ENCODE measurements at places on chromosomes 1 and 21.

DNA sequence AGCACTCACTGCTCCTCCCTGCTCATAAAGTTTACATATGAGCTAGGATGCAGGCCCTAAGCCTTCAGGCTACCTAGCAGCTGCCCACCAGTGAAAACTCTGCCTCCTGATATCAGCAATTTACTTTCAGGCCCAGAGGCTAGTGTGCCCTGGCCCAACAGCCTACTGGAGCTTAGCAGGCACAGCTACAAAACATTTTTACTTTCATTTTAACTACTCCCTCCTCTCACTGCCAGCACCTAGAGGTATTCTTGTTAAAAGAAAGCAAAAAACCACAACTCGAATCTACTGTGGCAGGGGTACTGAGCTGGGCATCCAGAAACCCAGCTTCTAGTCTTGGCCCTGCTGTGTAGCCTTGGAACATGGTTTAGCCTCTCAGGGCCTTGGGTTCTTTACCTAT lies 5.8 kb upstream of the LORICRIN start:
- no peak for DNase-seq

- no peak for DNase-seq
Observed at GRCh38 chr1:63523738-63524137, 413 bp downstream of the EFCAB7 start.

DNA sequence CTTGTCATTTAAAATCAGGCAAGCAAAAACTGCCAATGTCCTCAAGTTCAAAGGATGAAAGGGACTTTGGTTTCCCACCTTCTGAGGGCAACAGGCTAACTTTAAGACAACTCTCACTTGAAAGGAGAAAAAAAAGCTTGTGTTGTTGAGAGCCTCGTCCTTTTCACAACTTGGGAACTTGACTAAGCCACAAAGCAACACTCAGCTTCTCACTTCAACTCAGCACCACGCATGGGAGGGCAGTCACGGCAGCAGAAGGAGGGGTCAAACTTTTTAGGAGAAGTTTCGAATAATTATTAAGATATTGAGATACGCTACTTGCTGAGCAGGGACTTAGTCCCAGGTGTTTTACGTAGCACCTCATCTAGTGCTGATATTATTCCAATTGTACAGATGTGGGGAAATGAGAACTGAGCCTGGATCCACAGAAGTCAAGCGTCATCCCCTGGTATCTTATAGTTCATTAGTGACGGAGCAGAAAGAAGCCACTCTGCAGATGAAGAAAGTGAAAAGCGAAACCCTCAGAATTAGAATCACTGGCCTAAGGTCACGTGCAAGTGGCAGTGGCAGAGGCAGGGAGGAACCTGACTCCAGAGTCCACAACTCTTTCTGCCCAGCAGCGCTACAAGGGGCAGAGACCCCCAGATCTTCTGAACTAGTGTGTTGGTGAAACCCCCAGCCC lies 83.6 kb downstream of the JAK1 start:
- DNase-seq, result no peak

- no peak for DNase-seq
Observed at GRCh38 chr1:203311368-203312301, 6.3 kb downstream of the BTG2 start.

DNA sequence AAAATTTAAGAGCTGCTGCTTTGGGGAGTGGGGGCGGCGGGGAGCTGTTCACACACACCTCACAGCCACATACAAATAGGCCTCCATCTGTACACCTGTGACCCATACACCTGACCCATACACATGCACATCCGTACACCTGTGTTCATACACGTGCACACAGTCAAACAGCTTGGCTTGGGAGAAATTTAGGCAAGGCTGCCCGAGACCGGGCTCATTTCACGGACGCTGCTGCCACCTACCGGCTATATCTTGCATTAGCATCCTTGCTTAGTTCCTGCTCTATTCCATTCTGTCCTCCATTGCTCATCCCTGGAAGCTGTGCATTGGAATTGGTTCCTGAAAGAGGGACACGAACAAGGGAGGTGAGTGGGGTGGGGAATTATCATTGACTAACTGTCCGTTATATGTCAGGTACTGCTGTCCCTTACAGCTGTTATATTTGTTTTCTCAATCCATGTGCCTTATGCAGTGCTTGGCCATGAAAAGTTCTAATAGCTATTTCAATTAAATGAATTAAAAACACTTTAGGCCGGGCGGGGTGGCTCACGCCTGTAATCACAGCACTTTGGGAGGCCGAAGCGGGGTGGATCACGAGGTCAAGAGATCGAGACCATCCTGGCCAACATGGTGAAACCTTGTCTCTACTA lies 37.1 kb upstream of the EPB41 start:
- DNase-seq, result peak; percentile 82

- no peak for DNase-seq
Observed at GRCh38 chr1:165490175-165490574, 45.2 kb upstream of the RXRG start.

GRCh38 chr1:201761178-201761577 lies 67.8 kb upstream of the IPO9 start:
- no peak for DNase-seq

GRCh38 chr1:31295874-31296485 lies 608 bp downstream of the SNRNP40 start:
- no peak for DNase-seq

DNA sequence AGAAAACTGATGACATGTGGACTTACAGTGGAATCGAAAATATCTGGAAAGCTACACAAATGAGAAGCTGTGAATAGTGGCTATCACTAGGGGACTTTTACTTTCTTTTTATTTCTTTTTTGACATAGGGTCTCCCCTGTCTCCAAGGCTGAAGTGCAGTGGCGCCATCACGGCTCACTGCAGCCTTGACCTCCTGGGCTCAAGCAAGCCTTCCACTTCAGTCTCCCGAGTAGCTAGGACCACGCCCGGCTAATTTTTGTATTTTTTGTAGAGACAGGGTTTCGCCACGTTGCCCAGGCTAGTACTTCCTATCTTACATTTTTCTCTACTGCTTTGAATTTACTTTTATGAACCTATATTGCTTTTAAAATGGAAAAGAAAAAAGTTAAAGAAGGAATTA lies 10.5 kb downstream of the TMEM35B start:
- no peak for DNase-seq

GRCh38 chr1:10245674-10246073 lies 35.3 kb downstream of the KIF1B start:
- DNase-seq, result no peak

DNA sequence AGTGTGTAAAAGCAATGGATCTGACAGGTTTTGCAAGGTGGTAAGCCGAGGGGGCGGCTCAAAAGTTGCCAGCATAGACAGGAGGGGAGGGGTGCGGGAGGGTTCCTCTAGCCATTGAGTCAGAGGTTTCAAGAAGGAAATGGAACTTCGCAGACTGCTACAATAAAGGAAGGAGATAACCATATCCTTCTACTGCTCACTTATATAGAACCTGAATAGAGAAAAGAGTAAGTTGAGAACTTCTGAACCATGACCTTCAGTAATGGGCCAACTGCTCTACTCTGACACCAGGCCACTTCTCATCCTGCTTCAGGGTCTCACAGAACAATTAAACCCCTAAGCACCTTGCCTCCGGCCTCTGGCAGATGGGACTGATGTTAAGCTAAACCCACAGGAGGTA lies 26.3 kb upstream of the BCAR3 start:
- DNase-seq, result no peak

All from frontal cortex (tissue), 4 donors.